ENCODE measurements at places on chromosomes 4 and X.

GRCh38 chr4:15868826-15869413 is 69.6 kb downstream of the FGFBP1 start:
- DNase-seq = no peak

DNA sequence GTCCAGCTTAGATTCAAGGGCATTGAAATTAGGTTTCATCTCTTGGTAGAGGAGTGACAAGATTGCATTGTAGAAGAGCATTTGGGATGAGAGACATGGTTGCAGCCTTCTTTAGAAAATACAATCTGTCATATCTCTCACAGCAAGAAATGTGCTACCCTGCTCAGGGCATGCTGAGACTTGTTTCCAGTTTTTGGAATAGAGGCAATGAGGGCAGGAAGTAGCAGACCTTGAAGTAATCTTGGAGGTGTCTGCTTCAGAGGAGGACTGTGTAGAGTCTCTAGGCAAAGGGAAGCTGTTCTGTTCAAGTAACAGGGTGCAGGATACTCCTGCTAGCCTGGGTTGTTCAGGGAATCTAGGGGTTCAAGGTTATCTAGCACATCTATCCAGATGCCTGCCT is 116.1 kb upstream of the ZNF827 start:
- DNase-seq = no peak

DNA sequence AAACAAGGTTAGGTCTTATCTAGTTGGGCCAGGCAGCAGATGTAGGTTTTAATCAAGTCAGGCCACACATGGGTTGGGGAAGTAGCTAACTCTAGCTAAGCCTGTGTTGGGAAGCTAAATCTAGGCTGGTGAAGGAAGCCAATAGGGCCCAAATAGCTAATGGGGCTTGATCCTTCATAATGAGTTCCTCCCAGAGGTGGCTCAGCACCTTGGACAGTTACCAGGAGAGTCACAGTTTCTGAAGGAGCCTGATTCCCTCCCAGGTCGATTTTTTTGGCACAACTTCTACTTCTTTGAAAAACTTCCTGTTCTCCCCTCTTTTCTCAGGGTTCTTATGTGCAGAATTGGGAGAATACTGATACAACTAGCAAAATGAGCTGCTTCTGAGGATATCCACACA is 242.5 kb upstream of the PRPS2 start:
- DNase-seq = no peak

DNA sequence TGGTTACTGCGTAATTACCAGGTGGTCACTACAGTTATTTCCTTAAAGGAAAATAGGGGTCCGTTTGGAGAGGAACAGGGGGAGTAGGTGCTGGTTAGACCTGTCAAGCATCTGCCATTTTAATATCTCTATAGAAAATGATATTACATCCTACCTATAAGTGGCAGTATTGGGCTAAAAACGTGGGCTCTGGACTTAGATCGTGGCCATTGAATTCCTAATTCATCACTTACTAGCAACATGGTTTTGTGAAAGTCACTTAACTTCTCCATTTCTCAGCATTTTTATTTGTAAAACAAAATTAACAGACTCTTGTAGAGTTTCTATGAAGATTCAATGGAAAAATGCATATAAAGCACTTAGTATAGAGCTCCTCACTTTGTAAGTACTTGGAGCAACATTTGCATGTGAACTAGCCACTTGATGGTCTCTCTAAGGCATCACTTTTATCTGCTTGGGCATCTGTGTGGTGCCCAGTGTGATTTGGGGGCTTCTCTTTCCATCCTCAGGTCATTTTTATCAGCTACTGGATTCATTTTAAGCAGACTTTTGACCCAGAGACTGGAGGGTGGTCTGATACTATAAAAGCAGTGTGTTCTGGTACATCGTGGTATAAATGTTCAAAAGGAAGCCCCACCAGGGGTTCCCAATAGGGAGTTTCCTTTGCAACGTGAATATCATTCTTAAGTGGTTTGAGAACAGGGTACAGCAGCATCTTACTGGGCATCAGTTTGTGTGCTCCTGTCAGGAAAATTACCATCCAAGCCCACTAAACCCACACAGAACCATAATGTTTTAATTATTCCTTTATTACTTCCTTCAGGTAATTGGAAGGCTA is 42.7 kb upstream of the RASSF6 start:
- DNase-seq = peak; percentile 40

GRCh38 chrX:11698702-11699101 is 33.0 kb upstream of the ARHGAP6 start:
- DNase-seq = no peak

GRCh38 chr4:71777891-71778290 is 6.0 kb downstream of the GC start:
- DNase-seq = no peak

DNA sequence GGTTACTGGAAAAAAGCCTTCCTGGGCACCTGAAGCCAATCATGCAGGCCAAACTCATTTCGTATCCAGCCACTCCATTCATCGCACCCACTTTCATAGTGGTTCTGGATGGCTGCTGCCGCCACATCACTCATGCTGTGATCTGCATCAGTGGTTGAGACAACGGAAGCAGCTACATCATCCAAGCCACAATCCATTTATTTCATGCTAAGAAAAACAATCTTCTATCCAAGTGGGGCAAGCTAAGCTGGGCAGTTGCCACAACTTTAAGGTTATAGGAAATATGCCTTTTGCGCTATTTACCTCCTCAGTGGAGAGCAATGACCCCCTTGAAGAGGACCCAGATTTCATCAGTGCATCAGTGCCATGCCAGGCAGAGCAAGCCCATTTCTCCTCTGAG is 124.6 kb downstream of the GRIA3 start:
- no peak for DNase-seq

DNA sequence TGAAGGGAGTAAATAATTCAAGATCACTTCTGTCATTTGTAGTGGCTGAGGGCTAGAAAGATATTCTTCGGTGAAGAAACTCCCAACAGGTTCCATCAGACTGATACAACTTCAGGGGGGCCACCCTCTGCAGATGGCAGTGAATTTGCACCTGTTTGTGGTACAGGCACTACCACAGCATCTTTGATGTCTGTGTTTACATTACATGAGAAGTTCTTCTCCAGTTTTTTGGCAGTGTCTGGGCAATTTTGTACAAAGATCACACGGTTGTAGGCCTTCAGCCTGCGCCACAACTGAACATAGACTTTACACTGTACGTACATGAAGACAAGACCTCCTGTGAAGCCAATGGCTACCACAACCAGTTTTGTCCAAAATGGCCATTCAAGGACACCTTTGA is 34.2 kb downstream of the TMA16 start:
- no peak for DNase-seq

- DNase-seq = no peak
Observed at GRCh38 chr4:95421869-95422268, 126.9 kb downstream of the UNC5C start.

DNA sequence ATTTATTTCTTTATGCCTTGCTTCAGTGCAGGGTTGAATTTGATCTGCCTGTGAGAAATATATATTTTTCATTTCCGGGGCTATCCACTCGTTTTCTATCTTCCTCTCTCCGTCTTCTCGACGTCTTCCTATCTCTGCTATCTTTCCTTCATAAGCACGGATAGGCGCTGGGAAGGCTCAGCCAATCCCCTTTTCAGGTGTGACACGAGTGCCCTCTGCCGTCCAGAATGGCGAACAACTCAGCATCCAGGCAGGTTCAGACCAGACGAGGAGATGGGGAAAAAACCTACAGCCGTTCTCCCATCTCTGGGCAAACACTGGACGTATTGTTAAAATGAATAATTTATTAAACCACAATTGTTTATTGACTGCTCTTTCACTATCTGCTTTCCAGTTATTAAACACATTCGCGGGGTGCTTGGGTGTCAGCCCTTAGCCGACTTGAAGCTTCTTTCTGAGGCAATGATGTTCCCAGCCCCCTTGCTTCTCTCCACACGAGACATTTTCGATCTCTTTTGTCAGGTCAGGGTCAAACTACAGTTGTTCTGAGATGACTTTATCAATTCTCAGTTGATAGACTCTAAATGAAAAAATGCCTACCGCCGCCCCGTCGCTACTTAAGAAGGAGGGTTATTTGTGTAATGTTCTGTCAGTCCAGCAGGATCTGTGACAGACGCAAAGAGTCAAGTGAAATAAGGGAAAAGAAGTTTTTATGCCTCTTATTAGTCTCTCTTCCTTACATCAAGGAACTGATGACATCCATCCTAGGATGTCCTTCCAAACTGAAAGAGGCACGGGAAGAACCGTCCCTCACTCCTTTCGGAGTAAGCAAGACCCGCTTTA is 96.3 kb upstream of the NOCT start:
- peak; percentile 62 for DNase-seq

- DNase-seq = no peak
Observed at GRCh38 chrX:115630204-115630603, 69.2 kb downstream of the PLS3 start.

- DNase-seq = peak; percentile 86
Observed at GRCh38 chr4:10180927-10181744, 64.5 kb upstream of the WDR1 start.

DNA sequence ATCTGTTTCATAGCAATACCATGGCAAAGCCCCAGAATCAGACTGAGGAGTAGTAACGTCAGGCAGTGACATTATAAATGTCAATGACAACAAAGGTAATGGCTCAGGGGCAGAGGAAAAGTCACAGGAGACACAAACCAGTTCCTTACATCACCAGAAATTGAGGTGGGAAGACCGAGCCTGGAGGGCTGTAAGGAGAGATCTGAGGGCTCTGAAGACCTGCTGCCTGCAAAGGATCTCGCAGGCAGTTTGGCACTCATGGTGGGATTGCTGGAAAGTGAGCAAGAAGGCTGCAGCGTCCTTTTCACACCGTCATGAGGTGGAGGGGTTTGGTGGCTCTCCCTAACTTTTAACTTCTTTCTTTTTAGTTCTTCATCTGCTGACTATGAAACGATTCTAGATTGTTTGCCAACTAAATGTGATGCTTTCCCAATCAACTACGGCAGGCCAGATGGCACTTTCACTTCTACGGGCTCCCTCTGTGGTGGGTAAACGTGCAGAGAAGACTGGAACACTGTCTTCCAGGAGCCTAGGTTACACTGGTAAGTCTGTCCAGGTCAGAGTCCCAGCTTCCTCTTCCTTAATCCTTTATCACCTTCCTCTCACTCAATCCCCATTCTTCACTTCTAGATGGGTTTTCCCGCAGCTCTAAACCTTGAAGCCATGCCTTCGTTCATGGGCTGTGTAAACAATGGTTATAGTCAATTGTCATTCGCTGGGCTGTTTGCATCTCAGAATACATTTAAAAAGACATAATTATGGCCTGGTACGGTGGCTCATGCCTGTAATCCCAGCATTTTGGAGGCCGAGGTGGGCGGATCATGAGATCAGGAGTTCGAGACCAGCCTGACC is 58.2 kb downstream of the TBC1D9 start:
- DNase-seq = no peak

DNA sequence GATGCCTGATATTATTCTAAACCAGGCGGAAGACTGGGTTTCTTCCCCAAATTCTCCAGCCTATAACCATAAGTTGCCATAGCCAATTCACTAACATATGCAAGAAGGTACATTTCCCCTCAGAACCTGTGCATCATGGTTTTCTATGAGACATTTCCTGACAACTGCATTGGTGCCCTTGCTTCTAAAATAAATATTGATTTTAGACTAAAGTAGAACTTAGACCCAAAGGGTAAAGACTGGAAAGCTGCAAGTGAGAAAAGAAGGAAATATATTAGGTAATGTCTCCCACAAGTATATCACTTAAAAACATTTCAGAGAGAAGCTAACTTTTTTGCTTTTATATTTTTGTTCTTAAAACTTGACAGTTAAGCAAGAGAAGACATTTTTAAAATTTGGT is 125.1 kb downstream of the PPA2 start:
- no peak for DNase-seq

DNA sequence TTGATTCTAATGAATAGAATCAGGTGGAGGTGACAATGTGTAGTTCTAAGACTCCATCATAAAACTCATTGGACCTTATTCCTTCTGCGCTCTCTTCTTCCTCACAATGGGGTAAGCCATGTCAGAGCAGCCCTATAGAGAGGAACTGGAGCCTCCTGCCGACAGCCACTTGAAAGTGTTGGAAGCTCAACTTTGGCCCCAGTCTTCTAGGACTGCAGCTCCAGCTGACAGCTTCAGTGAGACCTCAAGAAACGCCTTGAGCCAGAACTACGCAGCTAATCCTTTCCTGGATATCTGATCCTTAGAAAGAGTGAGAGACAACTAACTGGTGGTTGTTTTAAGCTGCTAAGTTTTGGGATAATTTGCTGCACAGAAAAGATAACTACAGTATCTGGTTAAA is 22.1 kb upstream of the ADH7 start:
- DNase-seq = no peak

GRCh38 chrX:114999906-115000305 is 17.5 kb downstream of the IL13RA2 start:
- DNase-seq = no peak

- DNase-seq = no peak
Observed at GRCh38 chrX:40104985-40105834, 7.5 kb upstream of the BCOR start.

DNA sequence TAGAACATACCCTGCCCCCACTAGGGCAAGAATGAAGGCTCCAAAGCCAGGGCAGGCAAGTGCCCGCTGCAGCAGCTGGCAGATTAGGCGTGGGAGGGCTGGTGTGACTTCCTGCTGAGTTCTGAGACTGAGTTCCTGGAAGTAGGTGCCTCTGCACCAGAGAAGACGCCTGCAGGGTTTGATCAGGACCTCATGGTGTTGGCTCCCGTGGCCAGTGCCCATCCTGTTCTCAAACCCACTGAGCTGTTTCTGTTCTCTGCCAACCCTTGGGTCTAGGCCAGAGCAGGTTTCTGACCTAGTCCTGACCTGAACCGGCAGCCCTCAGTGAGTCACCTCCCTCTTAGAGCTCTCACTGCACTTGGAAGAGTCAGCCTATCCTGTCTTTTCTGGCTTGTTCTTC is 220.7 kb downstream of the HS6ST2 start:
- DNase-seq = no peak

DNA sequence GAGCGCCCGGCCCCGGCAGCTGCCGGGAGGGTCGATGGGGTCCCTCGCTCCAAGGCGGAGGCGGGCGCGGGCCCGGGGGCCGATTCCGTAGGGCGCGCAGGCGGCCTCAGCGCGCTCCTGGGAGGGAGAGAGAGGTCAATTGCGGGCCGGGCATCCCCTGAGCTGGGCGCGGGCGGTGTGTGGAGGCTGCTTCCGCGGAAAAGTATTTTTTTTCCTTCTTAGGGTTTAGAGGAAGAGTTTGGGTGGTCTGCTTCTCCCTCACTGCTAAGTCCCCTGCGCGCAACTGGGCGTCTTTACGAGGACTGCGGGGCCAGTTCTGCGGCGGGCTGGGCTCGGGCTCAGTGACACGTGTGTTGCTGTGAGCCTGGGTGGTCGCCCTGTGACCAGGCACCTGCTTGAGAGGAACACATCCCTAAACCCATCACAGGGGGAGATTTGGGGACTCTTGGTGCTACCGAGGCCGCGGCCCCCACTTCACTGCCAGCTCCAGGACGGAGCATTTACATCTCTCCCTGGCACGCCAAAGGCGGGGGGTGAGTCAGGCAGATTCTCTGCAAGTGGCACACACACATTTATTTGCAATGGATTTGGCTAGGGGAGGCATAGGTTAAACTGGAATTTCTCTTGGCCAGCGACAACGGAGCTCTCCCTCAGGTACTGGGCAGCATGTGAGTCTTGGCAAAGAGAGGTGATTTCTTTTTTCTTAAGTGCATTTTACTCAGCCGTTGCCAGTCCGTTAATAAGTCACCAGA is 151.2 kb upstream of the SLC4A4 start:
- no peak for DNase-seq
